Right ventricle myocardium inferior (tissue), 1 donor: ENCODE measurements at places on chromosomes 3 and 15. TPM values are rescaled to one million over a fixed set of nuclear protein-coding genes. Genes with fewer than 3 reads are reported as not detected.

The MUC20 gene
- 4.6 TPM for total RNA-seq

The IQCB1 gene
- 6.3 TPM for total RNA-seq

The PLSCR5 gene
- total RNA-seq = not detected

The TNIK gene
- total RNA-seq = 29.1 TPM

The SPTBN5 gene
- 3.5 TPM for total RNA-seq

The ZNF35 gene
- 7.3 TPM for total RNA-seq

The GOLGA8J gene
- 0.16 TPM for total RNA-seq

The TM4SF1 gene
- 124 TPM for total RNA-seq

The CTXN2 gene
- not detected for total RNA-seq

The GOLGA8H gene
- total RNA-seq = not detected

The ETV5 gene
- 4.7 TPM for total RNA-seq

The CYP8B1 gene
- total RNA-seq = not detected

The TRPM1 gene
- total RNA-seq = not detected

The PIERCE2 gene
- 6.2 TPM for total RNA-seq

The ACTRT3 gene
- 0.84 TPM for total RNA-seq

The CD80 gene
- total RNA-seq = not detected

The GPR15 gene
- total RNA-seq = not detected

The UCN2 gene
- not detected for total RNA-seq

The C2CD4A gene
- total RNA-seq = not detected

The PLEKHO2 gene
- total RNA-seq = 10.4 TPM

The SCAMP5 gene
- 1.9 TPM for total RNA-seq

The SEMA3G gene
- total RNA-seq = 12.3 TPM

The IL16 gene
- 3.7 TPM for total RNA-seq

The ANKUB1 gene
- total RNA-seq = not detected

The GHSR gene
- not detected for total RNA-seq

The XYLB gene
- 0.57 TPM for total RNA-seq

The FBXW12 gene
- total RNA-seq = not detected

The MSL2 gene
- 23.2 TPM for total RNA-seq

The ARHGAP11A gene
- 1.7 TPM for total RNA-seq

The SYNM gene
- 311 TPM for total RNA-seq
